ENCODE measurements at places on chromosomes 3 and 15.
A peak's percentile ranks its signal among the peaks of the same experiment; 100 is the strongest.

- no peak for DNase-seq
Measured at GRCh38 chr3:157502916-157503595, at the start of gene VEPH1. Gene VEPH1, minus strand, starts transcription at chr3:157503416. Its CDS starts 8,067 bp downstream, at chr3:157495349.

- DNase-seq: peak; percentile 13
Measured at GRCh38 chr3:72338942-72339669, 509.1 kb downstream of the SHQ1 start.

GRCh38 chr3:69005071-69005790 lies 8.3 kb downstream of the EOGT start:
- no peak for DNase-seq

GRCh38 chr15:92092289-92093105 lies 239.0 kb downstream of the SLCO3A1 start:
- no peak for DNase-seq

DNA sequence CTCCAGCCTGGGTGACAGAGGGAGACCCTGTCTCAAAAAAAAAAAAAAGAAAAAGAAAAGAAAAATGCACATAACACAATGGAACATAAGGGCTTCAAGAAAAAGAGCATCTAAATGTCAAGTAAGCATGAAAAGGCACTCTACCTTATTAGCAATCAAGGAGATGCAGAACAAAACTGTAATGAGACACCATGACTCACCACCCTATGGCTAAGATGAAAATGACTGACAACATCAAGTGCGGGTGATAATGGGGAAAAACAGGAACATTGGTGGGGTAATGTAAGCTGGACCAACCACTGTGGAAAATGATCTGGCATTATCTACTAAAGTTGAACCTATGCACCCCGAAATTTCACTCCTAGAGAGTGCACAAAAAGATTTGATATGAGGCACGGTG lies 19.6 kb upstream of the NSMCE3 start:
- DNase-seq: no peak

- no peak for DNase-seq
Measured at GRCh38 chr15:62337934-62338333, 172.8 kb upstream of the C2CD4B start.

- no peak for DNase-seq
Measured at GRCh38 chr3:126157083-126157768, 23.2 kb downstream of the ALDH1L1 start.

GRCh38 chr3:25854635-25855034 lies 64.7 kb downstream of the OXSM start:
- no peak for DNase-seq

DNA sequence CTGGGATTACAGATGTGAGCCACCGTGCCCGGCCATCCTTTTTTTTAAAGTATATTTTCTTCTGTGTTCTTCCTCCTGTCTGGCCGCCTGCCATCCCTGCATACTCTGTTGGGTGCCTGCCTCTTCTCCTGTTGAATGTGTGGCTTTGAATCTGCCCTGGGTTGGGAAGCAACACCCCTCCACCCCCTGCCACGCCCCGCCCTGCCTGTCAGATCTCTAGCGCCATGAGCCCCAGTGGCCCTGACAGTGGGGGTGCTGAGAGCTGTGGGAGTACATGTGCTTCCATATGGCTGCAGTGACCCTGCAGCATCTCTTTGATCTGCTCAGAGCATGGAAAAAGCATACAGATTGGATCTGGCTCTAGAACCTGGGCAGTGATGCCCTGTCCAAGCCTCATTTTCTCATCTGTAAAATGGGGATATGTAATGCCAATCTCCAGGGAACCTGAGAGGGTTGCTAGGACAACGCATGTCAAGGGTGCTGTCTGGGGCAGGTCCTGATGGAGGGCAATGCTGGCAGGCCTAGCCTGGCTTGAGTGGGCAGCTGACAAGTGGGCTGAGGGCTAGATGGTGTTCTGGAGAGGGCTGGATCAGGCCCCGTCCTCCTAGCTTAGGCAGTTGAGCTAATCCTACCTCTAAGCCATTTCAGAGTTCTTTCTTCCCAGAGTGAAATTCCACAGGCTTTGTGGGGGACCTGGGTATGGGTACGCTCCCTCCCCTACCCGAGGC lies 23.9 kb downstream of the CCDC13 start:
- DNase-seq: no peak

DNA sequence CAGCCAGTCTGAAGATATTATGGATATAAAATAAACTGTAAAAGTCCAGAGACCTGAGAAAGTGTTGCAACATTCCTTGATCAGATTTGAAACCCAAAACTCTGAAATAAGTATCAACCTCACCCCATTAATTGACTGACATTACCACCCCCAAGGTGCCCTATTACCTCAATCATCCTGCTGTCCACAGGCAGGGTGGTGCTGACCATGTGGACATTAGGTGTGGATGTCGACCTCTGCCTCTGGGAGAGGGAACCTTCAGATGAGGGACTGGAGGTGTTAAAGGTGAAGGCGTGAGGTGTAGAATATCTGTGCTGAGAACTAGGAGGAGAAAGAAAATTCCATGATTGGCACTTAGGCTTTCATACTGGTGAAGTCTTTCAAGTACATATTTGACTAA lies 47.1 kb downstream of the MKRN2 start:
- DNase-seq: no peak

- DNase-seq: no peak
Measured at GRCh38 chr15:85725019-85725418, 69.7 kb downstream of the KLHL25 start.

DNA sequence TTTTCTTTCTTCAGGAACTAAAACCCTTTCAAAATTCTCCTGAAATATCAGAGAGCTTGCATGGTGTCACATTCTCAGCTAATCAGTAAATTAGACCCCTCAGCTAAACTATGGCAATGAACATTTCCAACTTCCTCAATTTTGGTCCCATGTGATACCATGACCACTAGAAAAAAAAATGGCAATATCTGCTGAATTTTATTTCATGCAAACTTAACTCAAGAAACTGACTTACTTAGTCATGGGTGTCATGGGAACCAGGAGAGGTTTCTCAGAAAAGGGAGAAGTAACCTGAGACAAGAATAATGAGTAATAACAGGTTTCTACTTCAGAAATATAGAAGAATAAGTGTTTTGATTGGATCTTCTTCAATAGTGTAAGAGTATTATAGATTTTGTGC lies 784.6 kb upstream of the ALCAM start:
- DNase-seq: no peak

Data from SK-N-DZ (cell line).